Caki2 (cell line): ENCODE measurements at places on chromosomes 1 and 21. TPM values are rescaled to one million over a fixed set of nuclear protein-coding genes. Genes with fewer than 3 reads are reported as not detected.

DNA sequence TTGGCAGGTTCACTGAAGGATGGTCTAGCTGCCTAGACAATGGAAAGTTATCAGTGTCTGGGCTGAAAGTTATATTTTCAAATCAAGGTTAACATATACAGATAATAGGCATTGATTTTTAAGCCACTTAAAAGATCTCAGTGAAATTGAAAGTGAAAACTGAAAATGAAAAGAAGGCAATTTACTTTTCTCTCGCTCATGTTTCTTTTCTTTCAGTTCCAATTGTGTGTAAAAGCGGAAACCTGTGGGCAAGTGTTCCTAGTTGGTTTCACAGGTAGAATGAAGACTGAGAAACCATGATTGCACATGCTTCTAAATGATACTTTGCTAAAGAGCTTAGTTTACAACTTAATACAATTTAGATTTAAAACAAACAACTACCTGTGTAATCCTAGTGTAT, 383.7 kb downstream of the ZP4 start:
- no peak for DNase-seq

GRCh38 chr1:40712997-40713396, 21.5 kb downstream of the NFYC start:
- no peak for DNase-seq

- no peak for DNase-seq
Measured at GRCh38 chr1:8516278-8516777, 198.4 kb downstream of the SLC45A1 start.

- no peak for DNase-seq
Measured at GRCh38 chr1:55037733-55038551, 1.4 kb upstream of the PCSK9 start.

DNA sequence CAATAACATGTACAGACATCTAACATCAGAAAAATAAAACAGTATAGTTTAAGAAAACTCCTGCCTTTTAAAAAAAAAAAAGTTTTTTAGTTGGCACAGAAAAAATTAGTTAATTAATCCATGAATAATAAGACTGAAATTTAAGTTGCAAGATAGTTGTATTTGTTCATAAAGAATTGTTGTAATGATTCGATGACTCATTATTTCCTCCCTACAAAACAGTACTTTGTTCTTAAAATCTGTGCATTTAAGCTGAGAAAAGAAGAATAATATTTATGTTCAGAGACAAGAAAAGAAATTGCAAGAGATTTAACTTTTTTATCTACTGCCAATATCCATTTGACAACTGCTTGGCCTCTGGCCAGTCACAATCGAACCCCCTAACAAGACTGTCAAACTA, 894.7 kb downstream of the ADGRL2 start:
- no peak for DNase-seq

DNA sequence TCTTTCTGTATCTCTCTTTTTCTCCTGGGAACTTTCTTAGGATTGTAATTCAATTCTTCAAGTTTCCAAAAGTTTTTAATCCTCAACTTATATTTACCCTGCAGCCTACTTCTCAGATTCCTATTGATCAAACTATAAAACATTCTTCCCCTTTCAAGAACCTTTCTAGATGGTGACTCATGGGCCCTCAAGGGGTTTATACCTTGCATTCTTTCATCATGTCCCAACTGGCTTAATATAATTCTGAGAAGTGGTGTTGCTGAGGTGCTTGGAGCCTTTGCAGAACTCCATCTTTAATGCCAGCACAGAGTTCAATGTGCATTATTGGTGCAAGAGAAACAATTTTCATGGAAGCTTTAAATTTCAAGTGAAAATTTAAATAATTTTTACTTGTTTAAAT, 273.4 kb downstream of the VAV3 start:
- no peak for DNase-seq

DNA sequence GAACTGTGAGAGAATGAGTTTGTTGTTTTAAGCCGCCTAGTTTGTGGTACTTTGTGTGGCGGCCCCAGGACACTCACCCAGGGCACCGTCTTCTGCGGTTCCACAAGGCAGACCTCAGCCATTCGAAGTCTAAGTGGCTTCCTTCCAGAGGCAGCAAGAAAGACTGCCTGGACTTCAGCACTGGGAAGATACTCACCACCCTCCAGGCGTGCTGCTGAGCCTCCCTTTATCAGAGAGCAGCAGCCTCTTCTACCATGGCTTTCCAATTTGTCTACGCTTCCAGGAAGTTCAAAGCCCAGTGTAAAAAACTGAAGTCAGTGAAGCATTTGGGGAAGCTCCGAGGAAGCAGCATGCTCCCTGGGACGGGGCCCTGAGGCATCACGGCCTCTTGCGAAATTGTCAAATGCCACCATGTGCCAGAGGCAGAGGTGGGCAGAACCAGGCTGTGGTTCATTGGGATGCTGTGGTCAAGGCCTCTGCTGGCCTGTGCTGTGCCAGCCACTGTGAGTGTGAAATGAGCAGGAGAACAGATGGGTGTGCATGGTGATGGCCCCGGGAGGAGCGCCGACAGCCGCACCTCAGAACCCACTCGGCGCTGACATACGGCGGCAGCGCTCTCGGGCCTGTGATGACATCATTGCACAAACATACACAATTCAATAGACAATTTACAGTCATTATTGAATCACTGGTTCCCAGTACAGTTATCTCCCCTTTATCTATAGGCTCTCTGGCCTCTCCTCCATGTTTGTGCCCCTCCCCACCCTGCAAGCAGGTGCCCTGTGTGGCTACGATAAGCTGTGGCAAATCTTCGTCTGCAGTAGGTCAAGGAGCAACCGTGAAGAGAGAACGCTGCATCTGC, 110.4 kb downstream of the PDE9A start:
- DNase-seq, result no peak

DNA sequence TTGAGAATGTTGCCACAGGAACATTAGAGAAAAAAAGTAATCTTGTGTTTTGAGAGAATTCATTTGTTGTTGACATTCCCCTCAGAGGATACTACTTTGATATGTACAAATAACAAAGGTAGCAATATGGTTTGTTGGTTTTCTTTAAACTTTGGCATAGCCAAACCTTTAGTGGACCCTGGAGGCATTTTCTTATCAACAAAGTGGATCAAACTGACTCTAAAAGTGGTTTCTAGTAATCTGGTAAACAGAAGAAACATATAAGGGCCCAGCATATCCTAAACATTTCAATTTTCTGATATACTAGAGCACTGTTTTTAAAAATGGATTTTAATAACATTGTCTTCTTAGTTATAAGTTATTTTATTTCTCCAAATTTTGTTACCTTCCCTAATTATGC, 29.8 kb downstream of the POU2F1 start:
- DNase-seq, result no peak

- DNase-seq, result no peak
Measured at GRCh38 chr1:177586429-177586828, 383.4 kb downstream of the SEC16B start.

GRCh38 chr21:46472246-46472645, 13.6 kb downstream of the DIP2A start:
- DNase-seq, result no peak

Gene OR2G6
- not detected in 2 replicates for total RNA-seq

Gene CADM3
- 0.07 TPM in 1 of 2 replicates, not detected in the other for total RNA-seq

Gene SLX9
- total RNA-seq, result 42.9 and 55.0 TPM in 2 replicates

Gene TBX15
- not detected in 2 replicates for total RNA-seq
